ENCODE measurements at places on chromosomes 16 and 17.

GRCh38 chr17:172401-172800 is 9.0 kb downstream of the DOC2B start:
- no peak for DNase-seq

GRCh38 chr16:60217787-60218186 is 1483.7 kb upstream of the GOT2 start:
- no peak for DNase-seq

DNA sequence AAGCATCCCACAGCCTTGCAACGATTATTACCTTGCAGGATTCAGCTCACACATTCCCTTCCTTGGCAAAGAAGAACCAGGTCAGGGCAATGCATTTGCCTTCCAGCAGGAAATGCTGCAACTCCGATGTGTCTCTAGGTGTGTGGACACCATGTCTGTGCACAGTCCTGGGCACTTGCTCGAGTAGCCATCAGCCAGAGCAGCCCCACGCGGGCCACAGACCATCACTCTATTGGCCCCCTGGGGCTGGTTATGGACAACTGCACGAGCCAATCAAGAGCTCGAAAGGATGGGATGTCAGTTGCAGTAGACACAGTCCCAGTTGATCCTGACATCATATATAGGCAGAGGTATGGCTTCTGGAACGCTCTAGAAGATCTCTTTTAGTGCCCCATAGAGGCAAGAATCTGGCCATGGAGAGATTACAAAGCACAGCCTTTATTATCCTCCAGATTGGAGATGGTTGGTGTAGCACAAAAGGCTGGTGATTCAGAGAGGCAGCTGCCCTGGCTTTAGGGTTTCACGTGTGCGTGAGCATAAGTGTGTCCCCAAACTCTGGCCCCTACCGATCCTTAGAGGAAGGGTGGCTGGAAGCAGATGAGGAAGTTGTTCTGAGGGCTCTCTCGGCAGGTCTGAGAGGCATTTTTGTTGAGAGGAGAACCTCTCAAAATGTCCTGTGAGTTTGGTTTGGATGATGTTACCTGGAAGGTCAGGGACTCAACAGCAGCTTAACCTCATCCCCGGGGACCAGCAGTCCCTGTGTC is 403.8 kb downstream of the SEC14L1 start:
- DNase-seq: no peak

DNA sequence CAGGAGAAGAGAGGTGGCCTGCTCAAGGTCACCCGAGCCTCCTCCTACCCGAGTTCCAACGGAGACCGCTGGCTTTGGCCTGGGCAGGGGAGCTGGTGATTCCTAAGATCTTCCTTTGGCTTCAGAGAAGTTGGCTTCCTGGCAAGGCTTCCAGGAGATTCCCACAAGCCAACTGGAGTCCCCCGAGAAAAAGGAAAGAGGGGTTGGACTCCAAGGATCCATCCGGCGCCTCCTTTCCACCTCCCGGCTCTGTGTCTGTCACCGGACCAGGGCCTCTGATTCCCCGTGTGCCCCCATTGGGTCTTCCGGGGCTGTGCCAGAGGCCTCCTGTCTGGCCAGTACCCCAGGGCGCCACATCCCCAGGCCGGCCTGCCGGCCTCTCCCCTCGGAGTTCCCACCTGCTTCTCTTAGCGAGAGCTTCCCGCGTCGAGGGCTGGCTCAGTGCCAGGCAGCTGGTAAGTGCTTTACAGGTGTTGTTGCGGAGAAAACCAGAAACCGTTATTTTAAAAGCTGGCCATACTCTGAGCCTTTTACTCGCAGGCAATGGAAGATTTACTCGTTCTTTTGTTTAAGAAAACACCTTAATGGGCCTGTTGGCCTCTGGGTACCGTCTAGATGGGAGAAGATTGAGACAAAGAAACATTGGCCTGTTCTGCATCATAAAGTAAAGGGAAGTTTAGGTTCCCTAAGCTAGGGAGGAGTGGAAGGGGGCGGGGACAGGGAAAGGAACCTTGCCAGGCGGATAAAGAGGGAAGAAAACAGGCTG is 258.4 kb upstream of the SDK2 start:
- peak; percentile 61 for DNase-seq

GRCh38 chr17:32846143-32846542 is 30.8 kb downstream of the MYO1D start:
- no peak for DNase-seq
